ENCODE measurements at places on chromosomes 2 and 18. TPM values are rescaled to one million over a fixed set of nuclear protein-coding genes. Genes with fewer than 3 reads are reported as not detected.

DNA sequence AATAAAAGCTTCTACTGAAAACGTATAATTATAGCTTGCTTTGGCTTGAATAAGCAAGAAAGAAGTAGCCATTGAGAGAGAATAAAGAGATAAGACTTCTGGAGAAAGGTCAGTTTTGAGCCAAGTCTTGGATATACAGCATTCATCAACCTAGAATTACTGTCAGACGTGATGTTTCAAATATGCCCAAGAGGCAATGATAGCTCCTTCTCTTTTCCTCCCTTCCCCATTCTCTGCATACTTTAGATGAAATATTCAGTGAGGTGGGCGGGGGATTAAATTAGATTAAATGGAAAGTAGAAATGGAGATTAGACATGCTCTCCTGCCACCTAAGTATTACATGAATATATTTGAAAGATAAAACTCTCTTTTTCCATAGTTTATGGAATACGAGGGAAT, 8.7 kb downstream of the ANTXR1 start:
- no peak for DNase-seq

- DNase-seq = no peak
These were observed 36.1 kb downstream of the TET3 start for GRCh38 chr2:74020702-74021406.

GRCh38 chr18:22109535-22109934, 59.9 kb upstream of the GATA6 start:
- no peak for DNase-seq

DNA sequence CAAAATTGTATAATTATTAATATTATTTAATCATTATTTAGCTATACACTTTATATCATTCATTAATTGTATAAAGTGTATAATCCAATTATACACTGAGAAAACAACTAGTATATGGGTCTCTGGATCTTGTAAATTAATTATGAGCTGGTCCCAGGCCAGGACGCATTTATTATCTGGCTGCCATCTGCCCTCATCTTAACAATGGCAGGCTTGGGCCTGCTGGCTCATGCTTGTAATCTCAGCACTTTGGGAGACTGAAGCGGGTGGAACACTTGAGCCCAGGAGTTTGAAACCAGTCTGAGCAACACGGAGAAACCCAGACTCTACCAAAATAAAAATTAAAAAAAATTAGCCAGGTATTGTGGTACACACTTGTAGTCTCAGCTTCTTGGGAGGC, 502.2 kb upstream of the NRXN1 start:
- DNase-seq = no peak

GRCh38 chr2:24568551-24568950, 77.5 kb downstream of the NCOA1 start:
- DNase-seq = no peak

- no peak for DNase-seq
These were observed 65.8 kb upstream of the PIEZO2 start for GRCh38 chr18:11215216-11215615.

DNA sequence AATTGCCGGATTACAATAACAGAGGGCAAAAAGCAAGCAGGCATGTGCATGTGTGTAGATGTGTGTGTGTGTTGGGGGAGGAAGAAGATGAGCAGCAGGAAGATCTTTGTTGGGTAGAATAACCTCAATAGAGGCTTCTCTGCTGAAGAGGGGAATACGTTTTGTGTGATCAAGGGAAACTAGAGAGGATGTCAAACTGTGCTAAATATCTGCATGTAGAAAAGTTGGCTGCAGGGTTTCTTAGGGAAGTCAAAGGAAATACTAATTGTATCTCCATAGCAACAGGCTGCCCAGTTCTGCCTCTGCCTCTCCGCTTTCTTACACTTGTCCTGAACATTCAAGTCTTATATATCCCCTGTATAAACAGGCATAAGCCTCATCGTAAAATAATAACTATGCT, 190.1 kb upstream of the RND3 start:
- DNase-seq = no peak

- peak; percentile 67 for DNase-seq
These were observed 96.2 kb upstream of the ZNF532 start for GRCh38 chr18:58768293-58768974.

DNA sequence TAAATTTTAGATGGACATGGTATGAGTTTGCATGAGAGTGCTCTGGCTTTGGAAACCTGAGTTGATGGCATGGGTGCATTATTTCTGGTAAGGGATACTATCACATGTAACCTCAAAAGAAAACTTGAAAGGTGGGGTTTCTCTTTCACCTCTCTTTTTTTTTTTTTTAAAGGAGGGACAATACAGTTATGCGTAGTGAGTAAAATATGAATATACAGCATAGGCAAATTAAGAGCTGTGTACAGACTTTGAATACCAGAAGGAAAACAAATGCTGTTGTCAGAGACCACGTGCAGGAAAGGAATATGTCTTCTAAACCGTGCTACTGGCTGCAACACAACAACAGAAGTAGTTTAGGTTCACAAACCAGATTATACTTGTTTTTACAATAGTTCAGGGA, 82.1 kb downstream of the MAP4K4 start:
- no peak for DNase-seq

DNA sequence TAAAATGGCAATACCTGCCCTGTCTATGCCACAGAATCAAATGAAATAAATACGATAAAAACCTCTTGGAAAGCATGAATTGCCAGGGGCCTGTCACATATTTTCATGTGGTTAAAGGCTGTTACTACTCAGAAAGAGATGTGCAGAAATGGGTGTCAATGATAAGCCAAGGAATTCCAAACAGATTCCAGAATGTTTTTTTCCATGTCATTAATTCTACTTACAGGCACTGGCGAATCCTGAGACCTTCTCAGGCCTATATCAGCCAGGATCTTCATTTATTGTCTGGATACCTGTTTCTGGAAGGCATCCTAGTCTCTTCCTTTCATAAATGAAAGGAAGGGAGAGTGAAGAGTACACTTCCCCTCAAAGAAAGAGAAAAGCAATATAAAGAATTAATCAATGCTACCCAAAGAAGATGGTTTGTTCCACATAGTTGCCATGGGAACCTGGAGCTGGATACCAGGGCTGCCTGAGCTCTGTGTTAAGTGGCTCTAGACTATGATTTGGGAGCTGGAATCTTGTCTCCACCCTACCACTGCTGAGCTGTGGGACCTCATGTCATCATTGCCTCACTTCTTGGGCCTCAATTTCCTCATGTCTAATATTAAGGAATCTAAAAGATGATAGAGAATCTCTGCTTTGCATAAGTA, 335.1 kb upstream of the SKOR2 start:
- no peak for DNase-seq

GRCh38 chr2:182901748-182902147, 35.3 kb upstream of the FRZB start:
- DNase-seq = no peak

DNA sequence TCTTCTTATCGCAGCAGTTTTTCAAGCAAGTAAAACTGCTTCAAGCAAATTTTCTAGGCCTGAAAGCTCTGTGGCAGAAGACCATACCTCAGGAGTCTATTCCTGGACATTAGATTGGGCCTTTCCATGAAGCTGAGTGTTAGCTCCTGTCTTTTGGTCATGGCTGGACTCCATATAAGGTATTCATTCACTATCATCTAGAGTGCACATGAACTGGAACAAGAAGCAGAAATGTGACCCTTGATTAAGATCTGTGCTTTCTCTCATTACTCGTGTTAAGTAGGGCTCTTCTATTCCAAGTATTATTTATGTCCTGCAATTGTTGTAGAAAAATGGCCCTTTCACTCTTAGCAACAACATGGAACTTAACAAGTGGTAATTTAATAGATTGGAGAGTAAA, 5.9 kb upstream of the GULP1 start:
- no peak for DNase-seq

GRCh38 chr18:3345452-3345851, 83.5 kb downstream of the MYL12B start:
- DNase-seq = no peak

DNA sequence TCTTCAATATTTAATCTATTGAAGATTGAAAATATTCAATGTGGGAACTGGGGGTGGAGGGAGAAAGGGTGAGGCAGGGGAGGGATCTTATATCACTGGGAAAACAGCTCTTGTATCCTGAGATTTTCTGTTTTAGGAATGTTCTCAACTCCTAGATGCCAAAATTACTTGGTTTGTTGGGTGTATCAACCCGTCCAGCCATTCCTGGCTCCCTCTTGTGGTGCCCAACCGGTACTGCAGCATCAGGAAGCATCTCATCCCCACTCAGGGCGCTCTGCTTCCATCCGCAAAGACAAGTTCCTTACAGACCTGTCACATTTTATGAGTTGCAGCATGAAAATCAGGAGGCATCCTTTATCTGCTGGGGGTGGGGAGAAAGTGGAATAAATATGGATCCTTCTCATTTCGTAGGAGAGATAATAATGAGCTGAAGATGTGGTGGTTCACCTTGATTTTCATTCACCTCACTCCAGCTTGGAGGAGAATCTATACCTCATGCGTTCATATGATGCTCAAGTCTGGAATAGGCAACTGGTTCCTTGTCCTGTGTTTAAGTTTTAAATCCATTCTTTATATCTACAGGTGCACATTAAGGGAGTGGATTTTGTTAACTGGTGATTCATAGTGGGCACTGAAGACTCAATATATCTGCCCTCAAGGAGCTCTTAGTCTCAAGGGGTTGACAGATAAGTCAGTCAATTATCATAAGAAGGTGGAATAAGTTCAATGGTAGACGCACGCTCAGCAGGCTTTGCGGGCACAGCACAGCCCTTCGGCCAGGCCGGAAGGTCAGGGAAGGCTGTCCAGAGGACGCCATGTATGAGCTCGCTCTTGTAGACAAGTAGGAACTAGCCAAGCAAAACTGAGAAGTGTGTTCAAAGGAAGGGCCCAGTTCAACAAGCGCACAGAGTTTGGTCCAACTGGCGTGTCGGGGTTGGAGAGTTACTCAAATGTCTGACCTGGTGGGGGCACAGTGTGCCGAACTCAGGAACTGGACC, 127.3 kb downstream of the RNF144A start:
- DNase-seq = peak; percentile 77

DNA sequence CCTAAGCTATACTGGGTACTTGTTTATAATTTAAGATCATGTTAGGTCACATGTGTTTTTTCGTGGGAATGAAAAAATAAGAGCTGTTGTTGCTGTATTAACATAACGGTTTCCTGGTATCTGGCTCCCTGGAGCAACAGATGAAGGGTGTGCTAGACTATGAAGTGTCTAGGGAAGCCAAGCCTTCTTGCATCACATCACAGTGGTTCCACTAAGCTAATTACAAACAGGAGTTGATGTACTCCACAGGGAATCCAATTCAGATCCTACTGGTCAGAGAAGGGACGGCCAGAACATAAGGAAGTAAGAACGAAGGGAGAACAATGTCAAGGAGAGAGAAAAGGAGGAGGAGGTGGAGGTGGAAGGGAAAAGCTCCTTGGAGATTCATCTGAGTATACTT, 193.0 kb upstream of the CYP26B1 start:
- DNase-seq = no peak

DNA sequence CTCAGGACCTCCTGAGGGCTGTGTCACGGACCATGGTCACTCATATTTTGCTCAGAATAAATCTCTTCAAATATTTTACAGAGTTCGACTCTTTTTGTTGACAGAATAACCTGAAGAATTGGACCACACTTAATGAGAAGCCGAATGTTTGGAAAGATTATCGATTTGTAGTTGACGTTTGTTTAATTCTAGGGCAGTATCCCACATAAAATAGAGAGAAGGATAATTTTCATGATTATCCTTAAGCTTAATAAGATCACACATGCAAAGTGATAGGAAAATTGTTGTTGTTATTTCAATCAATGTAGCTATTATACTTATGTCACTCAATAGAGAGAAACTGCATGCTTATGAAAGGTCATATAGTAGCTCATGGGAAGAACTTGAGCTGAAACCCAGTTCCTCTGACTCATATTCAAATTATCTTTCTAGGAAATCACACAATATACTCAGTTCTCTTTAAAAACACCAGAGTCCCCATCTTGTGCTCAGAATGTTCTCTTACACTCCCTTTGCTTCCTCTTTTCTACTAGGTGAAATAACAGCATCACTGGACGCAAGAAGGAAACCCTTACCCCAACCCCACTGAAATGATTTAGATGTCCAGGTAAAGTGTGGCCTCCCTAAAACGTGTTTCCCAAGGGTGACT, 982.1 kb downstream of the TSN start:
- DNase-seq = no peak

DNA sequence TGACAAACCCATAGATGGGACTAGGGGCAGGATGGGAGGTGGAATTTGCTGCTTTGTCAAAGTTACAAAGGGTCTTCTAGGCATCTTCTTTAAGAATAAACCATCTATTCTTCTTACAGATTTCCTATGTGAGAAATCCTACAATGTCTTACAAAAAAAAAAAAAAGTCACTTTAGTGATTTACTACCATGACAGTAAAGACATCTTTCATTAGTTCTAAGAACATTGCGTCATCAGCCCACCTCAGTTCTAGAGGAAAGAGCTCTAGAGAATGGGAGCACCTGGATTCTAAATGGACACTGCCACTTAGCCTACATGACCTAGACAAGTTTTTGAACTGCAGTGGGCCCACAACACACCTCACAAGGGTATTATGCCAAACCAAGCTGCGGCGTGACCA, 172.0 kb downstream of the MYO5B start:
- DNase-seq = no peak

DNA sequence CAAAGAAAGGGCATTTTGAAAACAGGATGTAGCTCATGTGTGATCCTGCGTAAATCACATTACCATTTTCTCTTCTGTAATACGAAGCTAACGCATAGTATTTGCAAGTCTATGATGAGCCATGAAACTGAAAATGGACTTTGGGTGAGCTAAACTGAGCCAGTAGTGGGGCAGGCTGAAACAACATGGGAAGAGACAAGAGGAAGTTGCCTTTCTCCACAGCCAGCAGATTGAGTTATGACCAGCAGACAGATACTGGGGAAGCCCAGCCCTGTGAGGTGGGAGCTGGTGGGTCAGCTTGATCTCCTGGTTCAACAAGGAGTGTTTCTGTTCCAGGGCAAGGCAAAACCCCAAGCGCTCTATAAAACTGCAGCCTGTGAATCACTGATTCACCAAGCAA, 11.8 kb downstream of the CYRIA start:
- no peak for DNase-seq

- no peak for DNase-seq
These were observed 47.8 kb upstream of the RNF103 start for GRCh38 chr2:86671337-86671981.

DNA sequence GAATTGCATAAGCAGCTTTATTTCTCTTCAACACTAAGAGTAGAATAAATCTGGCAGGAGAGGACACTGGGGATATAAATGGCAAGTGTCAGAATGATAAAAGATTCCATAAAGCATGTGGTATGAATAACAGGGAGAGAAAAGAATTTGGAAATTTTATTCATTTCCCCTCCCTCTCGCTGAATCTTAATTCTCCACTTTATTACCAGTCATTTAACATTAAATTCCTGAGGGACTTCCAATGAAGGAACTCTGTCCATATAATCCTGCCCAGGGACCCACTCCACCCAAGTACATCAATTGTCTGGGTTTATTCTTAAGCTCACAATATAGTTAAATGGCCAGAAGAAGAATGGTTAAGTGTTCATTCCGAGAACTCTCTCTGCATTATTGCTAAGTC, 197.7 kb upstream of the MGAT5 start:
- no peak for DNase-seq

- no peak for DNase-seq
These were observed 31.4 kb downstream of the ABCB11 start for GRCh38 chr2:168999668-169000213.

CTNNA2 gene
- polyA plus RNA-seq = 0.72 TPM

TMEM247 gene
- polyA plus RNA-seq = not detected

HEATR5B gene
- polyA plus RNA-seq = 8.4 TPM

KIDINS220 gene
- 16.5 TPM for polyA plus RNA-seq

PARD6G gene
- 2.3 TPM for polyA plus RNA-seq

PDE11A gene
- polyA plus RNA-seq = 3.4 TPM

CDCA7 gene
- polyA plus RNA-seq = 40.3 TPM

CNGA3 gene
- polyA plus RNA-seq = not detected

GKN1 gene
- polyA plus RNA-seq = 0.90 TPM

SPATA3 gene
- not detected for polyA plus RNA-seq

SKOR2 gene
- not detected for polyA plus RNA-seq

PROM2 gene
- 0.04 TPM for polyA plus RNA-seq
